AG04450 (cell line): ENCODE measurements at places on chromosomes 5 and 9.

GRCh38 chr5:10338686-10339057 lies 14.8 kb upstream of the MARCHF6 start:
- no peak for DNase-seq

- DNase-seq: no peak
Observed at GRCh38 chr5:16588434-16589214, 28.2 kb downstream of the RETREG1 start.

DNA sequence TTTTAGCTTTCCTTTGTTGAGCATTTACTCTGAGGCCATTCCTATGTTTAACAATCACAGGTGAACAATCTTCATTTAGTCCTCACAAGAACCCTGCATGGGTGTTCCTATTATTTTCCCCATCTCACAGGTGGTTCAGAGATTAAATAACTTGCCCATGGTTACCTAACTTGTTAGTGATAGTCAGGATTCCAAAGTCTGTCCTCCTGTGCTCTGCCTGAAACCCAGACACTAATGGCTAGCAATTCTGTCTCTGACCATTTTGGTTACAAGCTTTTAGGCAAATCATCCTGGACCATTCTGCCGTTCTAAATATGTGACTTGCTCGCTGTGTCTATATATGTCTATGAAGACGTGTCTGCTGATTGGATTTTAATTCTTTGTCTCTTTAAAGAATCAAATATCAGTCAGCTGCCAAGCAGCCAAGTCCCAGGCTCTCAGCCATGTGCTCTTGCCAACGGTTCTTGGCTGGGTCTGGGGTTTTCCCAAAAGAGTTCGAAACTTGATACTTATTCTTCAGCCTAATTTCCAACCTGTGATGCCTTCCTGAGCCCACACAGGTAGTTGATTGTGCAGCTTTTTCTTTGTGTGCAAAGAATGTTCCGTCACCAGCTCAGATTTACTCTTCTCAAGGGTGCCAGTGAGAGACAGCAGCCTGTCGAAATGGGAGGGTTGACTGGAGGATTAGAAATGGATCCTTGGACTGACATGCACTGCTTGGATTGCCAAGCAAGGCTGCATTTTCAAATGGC lies 121.7 kb downstream of the NREP start:
- DNase-seq: no peak

- DNase-seq: no peak
Observed at GRCh38 chr9:91403665-91404543, 19.7 kb downstream of the NFIL3 start.

DNA sequence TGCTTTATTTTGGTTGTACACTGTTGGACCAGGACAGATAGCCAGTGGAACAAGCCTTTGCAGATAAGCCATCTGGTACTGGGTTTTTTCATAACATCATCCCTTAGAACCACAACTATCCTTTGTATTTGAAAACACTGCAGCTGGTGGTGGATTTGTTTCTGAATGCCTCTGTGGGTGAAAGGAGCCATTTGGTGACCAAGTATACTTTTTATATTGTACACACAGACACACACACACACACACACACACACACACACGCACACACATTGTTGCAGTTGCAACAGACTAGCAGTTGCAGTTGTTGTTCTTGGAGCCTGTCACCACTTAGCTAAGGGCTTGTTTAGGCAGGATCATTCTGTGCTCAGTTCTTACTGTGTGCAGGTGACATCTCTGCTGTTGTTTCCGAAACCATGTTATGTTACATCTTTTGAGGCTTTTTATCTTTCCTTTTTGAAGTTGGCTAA lies 22.9 kb upstream of the CAVIN4 start:
- DNase-seq: peak; percentile 45

DNA sequence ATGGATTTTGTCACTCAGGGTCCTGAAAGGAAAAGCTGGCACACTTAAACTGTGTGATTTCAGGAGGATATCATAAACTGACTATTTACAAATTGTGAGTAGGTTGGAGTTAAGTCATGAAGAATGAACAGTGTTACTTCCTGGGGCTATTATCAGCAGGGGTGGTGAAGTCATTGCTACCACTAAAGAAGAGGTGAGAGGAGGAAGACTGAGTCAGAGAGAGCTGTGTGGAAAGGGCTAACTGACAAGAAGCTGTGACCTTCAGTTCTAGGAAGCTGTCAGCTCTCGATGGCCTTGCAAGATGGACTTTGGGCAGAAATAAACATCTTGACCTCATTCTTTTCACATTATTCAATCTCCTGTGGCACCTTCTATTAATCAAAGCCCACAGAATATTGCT lies 72.3 kb upstream of the STARD4 start:
- DNase-seq: no peak

GRCh38 chr9:99305820-99306811 lies 84.0 kb downstream of the SEC61B start:
- no peak for DNase-seq

GRCh38 chr5:134477462-134478245 lies 47.8 kb upstream of the JADE2 start:
- no peak for DNase-seq

DNA sequence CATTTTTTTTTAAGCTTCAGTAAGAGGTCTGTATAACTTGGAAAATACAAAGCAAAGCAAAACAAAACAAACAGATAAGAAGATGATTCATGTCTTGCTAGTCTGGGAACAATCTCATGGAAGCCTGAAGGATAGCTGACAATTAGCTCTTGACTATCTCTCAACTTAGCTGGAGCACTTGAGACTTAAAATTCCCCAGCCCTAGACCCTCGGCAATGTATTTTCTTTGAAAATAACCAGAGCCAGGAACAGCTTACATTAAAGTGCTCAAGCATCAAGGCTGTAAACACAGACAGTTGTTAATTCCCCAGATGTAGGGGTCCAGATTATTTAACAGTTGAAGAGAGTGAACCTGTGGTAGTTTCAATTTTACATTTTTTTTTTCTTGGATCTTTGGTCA lies 82.9 kb downstream of the TMEM252 start:
- no peak for DNase-seq

DNA sequence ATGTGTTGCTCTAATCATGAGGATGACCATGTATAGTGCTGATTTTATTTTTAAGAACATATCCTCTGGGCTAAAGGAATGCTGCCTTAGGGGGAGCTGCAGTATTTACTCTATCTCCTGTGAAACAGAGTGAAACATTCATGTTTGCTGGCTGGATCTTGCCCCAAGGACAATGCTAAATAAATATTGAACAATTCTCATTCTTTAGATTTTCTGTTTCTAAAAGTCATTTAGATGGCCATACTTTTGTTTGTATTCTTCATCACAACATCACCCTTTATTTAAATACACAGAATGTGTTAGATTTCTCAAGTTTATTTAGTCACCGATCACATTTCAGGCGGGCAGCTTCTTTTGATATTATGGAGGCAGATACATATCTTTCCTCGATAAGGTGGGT lies 103.3 kb downstream of the ARHGEF28 start:
- no peak for DNase-seq

DNA sequence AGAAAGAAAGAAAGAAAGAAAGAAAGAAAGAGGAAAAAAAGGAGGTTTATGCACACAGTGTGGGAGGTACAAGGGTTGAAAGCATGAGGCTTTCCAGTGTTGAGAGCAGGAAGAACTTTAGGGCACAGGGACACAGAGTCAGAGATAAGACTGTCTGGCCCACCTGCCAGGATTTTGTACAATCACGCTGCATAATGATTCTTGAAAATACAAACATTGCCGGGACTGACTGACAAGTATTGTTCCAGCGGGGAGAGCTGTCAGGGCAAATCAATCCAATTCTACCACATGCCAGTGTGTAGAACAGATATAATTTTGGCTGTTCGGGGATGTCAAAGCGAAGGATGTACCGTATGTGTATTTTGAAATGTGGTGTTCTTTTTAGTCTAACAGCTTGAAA lies 254.7 kb downstream of the NTRK2 start:
- no peak for DNase-seq
